Epithelial cell of proximal tubule (primary cell): ENCODE measurements at places on chromosomes 5 and 9. TPM values are rescaled to one million over a fixed set of nuclear protein-coding genes. Genes with fewer than 3 reads are reported as not detected.

Gene PCDHB12
- total RNA-seq = not detected in 2 replicates

Gene C1QTNF2
- total RNA-seq = 0.17 and 0.22 TPM in 2 replicates

GRCh38 chr5:36035696-36036095, 31.0 kb downstream of the UGT3A2 start:
- DNase-seq = no peak

Gene GPR150
- total RNA-seq = 0.58 TPM in 1 of 2 replicates, not detected in the other

DNA sequence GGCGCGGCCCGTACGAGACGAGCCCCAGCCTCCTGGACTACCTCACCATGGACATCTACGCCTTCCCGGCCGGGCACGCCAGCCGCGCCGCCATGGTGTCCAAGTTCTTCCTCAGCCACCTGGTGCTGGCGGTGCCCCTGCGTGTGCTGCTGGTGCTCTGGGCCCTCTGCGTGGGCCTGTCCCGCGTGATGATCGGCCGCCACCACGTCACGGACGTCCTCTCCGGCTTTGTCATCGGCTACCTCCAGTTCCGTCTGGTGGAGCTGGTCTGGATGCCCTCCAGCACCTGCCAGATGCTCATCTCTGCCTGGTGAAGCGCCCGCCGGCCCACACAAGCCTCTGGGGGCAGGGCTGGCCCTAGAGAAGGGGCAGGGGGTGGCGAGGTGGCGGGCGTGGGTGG, 18.5 kb downstream of the PLPP7 start:
- no peak for DNase-seq

GRCh38 chr9:129567329-129567728, 53.6 kb downstream of the C9orf50 start:
- DNase-seq = no peak

Gene PCDHB11
- total RNA-seq = 0.06 and 0.07 TPM in 2 replicates

GRCh38 chr9:4792054-4792571, 631 bp upstream of the RCL1 start:
- no peak for DNase-seq

DNA sequence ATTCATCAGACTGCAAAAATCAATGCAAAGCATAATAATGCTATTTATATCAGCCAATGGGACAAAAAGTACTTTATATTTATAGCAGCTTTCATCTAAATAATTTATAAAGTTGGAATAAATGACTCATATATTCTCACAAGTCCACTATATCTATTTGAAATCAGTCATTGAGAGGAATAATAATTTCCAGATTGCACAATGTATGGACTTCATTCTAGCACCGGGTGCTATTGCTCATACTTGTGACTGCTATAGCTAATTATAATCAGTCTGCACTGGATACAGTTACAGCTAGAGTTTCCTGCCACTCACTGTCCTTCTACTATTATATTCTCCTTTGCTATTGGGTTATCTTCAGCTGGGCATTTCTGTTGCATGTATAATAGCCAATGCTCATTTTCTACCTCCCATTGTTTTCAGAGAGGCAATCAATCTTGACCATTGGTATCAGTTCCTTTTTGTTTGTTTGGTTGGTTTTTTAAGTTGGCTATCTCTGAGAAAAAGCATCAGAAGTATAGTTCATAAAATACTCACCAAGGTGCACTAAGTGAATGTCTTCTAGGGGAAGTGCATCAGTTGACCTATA, 1.9 kb downstream of the CDH18 start:
- no peak for DNase-seq

Gene MAN1B1
- total RNA-seq = 46.0 and 74.3 TPM in 2 replicates

Gene CD74
- total RNA-seq = 31.2 and 54.4 TPM in 2 replicates

Gene WNK2
- total RNA-seq = 0.29 and 1.0 TPM in 2 replicates

Gene CREBRF
- total RNA-seq = 1.8 and 2.8 TPM in 2 replicates

Gene CCDC187
- total RNA-seq = 0.75 TPM in 1 of 2 replicates, not detected in the other

DNA sequence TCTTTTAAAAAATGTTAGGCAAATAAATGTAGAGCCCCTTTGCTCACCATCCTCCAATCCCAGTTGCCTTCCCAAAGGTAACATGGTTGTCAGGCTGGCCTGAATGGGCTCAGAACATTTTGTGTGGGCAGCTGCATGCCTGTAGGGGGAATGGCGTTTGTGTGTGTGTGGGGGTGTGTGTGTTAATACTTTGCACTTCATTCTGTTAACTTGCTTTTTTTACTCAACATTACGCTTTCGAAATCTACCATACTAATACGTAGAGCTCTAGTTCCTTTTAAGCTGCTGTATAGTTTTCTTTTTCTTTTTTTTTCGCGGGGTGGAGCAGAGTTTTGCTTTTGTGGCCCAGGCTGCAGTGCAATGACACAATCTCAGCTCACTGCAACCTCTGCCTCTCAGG, 14.0 kb downstream of the MYOZ3 start:
- DNase-seq = no peak

DNA sequence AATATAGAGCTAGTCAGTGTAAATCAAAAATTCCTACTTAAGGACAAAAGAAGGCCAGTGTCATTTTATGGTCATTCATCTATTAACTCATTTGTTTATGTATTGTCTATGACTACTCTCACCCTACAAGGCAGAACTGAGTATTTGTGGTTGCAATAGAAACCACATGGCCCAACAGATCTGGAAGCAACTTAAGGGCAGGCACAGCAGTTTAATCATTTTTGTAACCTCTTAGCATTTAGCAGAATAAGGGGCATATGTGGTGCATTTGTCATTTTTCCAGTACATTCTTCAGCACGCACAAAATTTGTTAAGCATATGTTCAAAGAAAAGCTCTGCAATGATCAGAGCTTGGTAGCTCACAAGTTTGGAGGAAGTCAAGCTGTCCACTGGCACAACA, 1.1 kb downstream of the FKBP15 start:
- no peak for DNase-seq

DNA sequence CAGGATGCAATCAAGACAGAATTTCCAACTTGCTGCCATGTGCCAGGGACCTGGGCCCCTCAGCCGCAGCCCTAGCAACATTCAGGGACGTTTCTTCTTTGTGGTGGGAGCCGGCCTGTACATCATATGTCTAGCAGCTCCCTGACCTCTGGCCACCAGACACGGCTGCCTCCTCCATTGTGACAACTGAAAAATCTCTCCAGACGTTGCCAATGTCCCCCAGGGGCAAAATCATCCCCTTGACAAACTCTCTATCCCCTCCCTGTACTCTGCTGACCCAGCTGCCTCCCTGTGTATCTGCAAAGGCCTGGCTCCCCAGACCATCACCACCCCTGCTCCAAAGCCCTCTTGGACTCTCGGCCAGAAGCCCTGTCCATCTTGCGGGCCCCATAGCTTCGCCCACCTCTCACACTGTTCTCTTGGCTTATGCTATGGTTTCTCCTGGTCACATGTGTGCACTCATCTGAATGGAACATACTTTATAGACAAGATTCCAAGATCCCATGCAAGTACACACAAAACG, 40.8 kb downstream of the BICD2 start:
- DNase-seq = no peak

DNA sequence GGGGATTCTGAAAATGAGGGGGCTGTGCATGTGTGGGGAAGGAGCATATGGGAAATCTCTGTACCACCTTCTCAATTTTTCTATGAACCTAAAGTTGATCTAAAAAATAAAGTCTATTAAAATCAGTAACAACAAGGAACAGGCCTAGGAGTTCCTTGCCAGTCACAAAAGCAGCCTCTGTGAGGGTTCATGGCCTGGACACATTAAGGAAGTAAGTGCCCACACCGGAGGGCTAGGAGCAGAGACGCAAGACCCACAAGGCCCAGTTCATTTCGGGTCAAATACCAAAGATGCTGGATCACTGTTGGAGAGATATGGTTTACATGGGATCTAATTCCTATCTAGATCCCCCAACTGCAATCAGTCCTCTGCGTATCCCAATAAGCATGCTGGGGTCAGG, 88.4 kb downstream of the SEMA4D start:
- no peak for DNase-seq

DNA sequence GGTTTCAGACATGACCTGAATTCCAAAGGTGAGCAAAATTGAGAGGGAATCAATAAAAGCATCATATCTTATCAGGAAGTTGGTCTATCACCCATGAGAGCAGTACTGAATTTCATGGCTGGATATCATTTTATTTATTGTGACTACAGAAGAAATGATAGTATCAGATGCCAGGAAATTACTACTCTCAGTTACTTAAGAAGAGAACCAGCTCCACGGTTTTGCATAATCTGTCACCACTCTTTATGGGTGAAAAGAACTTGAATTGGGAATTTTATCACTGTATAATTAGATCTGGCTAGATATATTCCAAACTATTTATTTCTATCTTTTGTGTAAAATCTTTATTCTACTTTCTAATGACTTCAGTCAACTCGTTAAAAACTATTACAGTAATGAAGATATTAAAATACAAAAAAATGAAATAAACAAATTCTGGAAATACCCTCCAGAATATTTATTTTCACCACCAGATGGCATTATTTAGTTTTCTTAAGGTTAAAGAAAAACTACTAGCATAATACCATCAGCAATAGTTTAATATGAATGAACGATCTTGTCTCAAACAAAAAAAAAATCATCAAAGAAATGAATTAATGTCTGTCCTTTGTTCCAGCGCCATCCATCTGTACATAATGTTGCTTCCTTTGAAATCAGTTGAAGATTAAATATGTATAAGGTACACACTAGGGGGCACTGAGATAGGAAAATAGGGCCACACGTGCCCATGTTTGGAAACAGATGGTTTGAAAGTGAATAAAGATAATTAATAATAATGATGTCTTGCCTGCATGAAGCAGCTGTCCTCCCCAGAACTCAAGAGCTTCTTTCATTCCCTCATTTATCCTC, 84.7 kb upstream of the SLCO6A1 start:
- DNase-seq = no peak

Gene ACTL7A
- total RNA-seq = not detected in 2 replicates

GRCh38 chr5:115626445-115626823, 598 bp upstream of the TMED7 start:
- DNase-seq = no peak

- DNase-seq = peak; percentile 37
Observed at GRCh38 chr9:91164724-91165520, 196.8 kb downstream of the AUH start.

DNA sequence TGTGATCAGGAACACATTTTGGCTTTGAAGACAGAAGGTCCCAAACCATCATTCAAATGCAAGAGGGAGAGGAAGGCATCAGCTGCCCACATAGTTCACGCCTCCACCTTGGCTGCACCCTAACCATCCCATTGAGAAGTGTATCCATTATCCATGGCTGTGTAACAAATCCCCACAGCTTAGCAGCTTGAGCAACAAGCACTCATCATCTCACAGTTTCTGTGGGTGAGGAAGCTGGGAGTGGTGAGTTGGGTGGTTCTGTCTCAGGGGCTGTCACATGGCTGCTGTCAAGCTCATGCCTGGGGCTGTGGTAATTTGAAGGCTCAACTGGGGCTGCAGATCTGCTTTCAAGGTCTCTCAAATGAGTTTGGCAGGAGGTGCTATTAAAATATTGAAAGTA, 23.0 kb upstream of the CEP72 start:
- no peak for DNase-seq

GRCh38 chr5:58199087-58199486, 260.8 kb downstream of the PLK2 start:
- no peak for DNase-seq

Gene SLC6A18
- total RNA-seq = not detected in 2 replicates

DNA sequence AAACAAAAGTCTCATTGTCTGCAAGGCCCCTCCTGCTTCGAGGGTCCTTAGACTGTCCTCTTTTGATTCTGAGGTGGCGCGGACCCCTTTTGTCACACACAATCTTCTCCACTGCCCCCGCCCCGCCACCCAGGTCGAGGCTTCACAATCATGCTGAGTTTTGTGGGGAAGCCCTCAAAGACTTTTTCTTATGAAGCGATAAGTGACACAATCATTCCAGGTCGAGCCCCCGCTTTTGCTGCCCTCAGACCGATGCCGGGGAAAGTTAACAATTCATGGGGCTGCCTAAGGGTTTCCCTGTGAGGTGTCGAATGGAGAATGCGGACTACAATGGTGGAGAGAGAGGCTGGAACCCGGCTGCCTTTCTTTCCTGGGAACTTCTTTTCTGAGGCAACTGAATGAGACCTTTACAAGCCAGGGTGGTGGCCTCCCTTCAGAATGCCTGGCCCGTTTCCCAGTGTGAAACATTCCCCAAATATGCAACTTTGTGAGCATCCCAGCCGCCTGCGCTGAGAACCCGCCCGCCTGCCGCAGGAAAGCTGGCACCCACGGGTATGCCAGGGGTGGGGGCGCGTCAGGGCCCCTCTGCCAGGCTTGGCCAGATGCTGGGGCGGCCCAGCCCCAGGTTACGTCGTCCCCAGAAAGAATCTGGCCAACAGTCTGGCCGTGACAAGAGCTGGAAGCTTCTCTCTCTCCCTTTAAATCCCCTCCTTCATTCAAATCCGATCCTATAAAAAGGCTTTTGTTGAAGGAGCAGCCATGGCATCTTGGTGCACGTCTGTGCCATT, 71.9 kb downstream of the MAP1B start:
- peak; percentile 35 for DNase-seq

DNA sequence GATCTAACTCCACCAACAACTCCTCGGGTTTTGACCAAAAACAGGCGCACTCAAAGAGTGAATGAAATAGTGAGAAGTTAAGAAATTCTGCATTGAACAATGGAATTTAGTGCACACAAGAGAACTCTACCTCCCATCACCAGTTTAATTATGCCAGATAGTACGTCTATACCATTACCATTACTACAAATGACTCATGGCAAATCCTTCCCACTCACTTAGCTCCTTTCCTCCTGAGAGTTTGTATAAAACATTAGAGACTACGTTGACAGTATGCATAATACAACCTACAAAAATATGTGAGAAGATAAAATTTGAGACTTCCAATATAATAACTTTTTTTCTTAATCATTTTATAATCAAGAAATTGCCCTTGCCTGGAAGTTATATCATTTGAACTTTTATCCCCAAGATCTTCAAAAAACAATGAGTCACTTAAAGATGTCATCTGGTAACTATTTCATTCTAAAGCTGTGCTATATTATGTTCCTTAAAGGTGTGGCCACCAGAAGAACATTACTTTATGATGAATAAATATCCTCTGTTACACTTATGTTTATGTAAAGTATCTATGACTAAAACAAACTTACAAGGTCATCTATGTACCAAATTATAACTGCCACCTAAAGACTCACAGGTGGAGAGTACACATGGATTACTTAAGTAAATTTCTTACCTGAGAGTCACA, 297.9 kb upstream of the PTGER4 start:
- DNase-seq = no peak

Gene LCN9
- not detected in 2 replicates for total RNA-seq

DNA sequence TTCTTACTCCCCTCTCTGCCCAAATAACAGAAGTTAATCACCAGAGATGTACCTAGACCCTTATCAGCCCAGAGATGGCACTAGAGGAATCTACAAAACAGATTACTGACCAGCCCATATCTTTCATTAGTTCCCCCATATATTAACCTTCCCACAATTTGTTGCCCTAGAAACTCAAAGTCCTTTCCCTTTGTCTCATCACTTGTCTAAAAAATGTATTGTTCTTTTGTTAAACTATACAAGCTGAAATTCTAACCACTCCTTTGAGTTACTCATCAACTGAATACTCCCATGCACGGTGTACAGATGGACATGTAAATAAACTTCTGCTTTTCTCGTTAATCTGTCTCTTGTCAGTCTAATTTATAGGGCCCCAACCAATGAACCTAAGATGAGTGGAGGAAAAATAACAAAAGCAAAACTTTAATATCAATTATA, 130.9 kb downstream of the CCDC192 start:
- no peak for DNase-seq
